ENCODE measurements at places on chromosomes 3 and 15.

DNA sequence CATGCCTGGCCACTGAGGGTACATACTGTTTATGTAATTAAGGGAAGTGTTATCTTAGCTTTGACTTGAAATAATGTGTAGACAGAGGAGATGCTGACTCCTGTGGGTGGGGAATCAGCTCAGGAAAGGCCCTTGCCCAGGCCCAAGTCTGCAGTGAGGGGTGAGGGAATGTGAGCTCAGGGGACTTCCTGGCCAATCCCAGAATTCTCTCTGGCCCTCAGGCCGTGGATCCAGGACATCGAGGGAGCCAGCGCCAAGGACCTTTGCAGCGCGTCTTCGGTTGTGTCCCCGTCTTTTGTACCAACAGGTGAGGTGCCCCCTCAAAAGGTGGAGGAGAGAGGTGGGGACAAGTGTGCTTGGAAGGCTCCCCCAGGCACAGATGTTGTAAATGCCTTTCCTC, 6.4 kb downstream of the CIB1 start:
- DNase-seq, result no peak

DNA sequence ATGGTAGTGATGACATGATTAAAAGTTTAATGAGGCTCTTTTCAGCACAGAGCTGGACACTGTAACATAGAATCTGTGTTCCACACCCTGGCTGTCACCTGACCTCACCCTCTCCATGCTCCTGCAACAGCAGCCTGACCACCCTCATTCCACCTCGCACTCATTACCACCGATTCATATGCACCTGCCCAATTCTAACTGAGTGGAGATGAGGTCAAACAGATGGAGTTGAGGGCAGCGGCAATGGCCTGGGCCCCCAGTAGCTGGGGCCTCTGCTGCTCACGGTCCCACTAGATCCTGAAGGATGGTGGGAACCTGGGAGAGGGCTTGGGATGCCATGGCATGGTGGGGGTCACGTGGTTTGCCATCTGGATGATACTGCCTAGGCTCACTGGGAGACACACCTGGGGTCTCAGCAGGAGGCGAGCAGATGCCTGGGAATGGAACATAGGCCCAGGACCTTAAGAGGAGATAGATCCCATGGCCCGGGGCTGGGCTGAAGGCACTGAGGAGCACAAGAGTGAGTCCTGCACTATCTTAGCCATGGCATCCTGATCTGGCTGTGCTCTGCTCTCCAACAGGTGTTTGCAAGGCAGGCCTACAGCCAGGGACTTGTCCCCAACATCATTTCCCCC, 1.3 kb downstream of the SCN5A start:
- DNase-seq, result no peak

GRCh38 chr3:72352176-72352575, 496.1 kb downstream of the SHQ1 start:
- DNase-seq, result no peak

DNA sequence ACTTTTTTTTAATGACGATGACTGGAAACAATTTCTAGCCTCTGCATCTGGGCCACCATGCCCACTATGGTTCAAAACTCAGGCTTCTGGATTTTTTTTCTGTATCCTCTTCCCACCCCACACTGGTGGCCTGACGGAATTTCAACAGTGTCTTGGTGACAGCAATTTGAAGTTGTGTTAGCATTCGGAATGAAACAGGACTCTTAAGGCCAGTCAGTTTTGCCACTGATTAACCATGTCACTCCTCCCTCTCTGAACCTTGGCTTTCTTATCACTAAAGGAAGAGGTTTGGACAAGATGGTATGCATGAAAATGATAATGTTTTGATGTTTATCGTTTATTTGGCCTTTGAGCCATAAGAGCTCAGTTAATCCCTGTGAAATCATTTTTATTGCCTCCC, 41.6 kb upstream of the BDH1 start:
- DNase-seq, result no peak

DNA sequence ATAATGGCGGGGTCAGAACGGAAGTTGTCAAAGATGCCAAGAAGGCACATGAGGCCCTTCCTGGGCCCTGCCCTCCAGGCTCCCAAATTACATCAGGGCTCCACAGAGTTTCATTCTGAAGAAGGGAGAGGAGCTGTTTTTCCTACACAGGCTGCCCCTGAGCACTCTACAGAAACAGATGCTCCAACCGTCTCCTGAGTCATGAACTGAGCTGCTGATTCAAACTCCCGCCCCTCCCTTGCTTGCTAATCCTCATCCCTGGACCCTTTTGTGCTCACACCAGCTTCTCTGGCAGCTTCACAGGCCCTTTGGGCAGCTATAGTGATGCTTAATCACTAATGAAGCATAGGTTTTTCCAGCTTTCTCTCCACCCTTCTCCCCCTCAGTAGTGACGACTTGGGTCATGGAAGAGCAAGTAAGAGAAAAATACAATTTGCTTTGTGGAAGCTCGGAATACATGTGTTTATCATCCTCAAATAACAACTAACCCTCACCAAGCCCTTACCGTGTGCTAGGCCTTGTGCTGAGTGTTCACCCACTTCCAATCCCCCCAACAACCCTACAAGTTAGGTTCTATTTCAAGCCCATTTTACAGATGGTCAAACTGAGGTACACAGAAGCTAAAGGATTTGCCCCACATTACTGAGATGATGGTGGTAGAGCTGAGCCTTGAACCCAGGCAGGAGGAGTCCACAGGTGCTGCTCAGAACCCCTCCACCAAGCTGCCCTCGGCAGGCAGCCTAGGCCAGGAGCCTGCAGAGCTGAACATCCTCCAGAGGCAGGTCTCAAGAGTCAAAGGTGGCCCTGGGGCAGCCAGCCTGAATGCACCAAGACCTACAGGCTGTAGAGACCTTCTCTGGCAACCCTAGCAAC, 21.9 kb downstream of the MEGF11 start:
- no peak for DNase-seq

DNA sequence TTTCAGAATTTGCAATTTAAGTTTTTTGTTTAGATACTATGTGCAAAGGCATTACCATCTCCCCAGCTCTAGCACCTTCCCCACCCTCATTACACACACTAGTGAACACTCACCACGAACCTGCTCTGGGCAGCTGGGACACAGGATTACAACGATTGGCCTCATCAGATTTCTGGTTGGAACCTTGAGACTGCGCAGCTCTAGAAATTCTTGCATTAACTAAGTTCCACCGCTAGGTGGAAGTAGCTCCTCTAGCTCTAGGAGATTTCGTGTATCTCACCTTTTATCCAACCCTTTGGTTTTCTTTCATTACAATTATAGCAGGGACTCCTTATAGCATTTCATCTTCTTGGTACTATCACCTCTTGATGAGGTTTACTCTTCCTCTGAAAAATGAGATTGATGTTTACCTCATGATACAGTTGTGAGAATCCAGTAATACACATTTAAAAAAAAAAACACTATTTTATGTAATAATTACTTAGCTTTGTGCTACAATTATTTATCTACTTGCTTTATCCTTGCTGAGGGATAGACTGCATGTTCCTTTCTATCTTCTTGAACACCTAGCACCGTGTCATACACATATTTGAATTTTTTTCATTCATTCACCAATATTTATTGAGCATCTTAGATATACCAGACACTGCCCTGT, 28.7 kb upstream of the PLOD2 start:
- DNase-seq, result peak; percentile 39

GRCh38 chr15:52261498-52262242, 33.9 kb downstream of the MYO5C start:
- peak; percentile 81 for DNase-seq

GRCh38 chr3:48367201-48367600, 4.8 kb upstream of the FBXW12 start:
- DNase-seq, result no peak

DNA sequence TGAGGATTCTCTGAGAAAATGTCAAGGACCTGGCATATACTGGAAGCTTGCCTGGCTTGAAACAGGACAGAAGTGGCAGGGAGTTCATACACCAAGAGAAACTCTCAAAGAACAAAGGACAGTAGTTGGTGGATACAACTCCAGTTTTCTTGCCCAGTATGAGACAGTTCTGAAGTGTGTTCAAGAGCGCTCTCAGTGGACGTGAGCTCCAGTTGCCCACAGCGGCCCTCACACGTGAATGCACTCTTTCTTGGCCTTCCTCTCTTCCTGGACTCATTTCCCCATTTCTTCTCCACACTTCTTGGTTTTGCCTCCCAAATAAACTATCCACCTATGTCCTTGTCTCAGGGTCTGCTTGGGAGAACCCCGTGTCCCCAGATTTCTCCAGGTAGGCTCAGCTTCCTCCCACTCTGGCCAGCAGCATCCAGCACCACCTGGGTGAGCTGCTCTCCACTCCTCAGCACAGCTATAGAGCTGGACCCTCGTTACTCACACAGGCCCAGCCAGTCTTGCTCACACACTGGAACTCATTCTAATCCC, 54.5 kb downstream of the DCLK3 start:
- DNase-seq, result no peak

DNA sequence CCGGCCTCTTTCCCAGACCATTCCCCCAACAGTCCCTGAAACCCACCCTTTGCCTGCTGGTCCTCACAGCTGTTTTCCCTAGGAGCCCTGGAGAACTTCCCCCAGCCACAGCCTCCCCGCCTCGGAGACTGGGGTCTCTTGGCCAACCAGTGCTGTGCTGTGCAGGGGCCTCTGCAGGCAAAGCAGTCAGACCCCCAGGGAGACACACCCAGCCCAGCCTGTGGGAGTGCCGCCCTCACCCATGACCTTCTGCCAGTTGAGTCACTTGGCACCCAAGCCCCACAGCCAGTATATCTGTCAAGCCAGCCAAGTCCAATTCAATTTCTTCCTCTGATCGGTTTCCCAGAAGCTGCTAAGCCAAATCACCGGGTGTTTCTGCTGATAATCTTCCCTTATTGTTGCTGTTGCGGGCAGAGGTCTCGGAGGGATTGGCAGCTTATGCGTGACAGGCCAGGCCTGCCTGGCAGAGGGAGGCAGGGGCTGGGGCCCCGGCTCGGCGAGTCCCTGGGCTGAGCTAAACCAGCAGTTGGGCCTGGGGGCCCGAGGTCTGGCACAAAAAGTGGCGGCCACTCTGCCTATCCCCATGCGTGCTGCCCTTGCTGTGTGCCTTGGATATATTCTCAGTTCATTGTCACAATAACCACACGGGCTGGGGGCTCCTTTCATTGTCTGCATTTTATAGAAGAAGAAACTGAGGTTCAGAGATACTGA, 65.6 kb upstream of the SLC6A1 start:
- DNase-seq, result no peak

Data from HAP-1 (cell line).